Testis (tissue), 5 donors: ENCODE measurements at places on chromosomes 5 and 9. TPM values are rescaled to one million over a fixed set of nuclear protein-coding genes. Genes with fewer than 3 reads are reported as not detected.

GRCh38 chr5:116848954-116849581, 274.4 kb upstream of the SEMA6A start:
- no peak for DNase-seq

GRCh38 chr9:8053501-8053900, 253.9 kb upstream of the DMAC1 start:
- DNase-seq: no peak

GRCh38 chr9:14846871-14847311, 63.3 kb downstream of the FREM1 start:
- peak; percentile 73 for DNase-seq

DNA sequence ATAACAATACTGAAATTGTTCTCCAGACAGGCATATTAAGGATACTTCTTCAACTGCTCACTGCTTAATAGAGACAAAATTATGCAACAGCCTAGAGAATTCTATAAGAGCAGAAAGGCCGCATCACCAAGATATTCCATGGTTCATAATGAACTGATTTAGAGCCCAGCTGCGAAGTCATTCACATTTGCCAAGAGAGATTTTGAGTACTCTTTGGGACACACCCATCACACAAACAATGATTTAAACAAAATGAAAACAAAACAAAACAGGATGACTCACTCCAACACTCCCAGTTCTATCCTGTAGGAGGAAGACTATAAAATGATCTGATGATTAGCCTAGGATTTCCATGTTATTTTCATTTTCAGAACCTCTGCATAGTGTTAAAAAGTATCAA, 145.7 kb upstream of the GNA14 start:
- DNase-seq: no peak

DNA sequence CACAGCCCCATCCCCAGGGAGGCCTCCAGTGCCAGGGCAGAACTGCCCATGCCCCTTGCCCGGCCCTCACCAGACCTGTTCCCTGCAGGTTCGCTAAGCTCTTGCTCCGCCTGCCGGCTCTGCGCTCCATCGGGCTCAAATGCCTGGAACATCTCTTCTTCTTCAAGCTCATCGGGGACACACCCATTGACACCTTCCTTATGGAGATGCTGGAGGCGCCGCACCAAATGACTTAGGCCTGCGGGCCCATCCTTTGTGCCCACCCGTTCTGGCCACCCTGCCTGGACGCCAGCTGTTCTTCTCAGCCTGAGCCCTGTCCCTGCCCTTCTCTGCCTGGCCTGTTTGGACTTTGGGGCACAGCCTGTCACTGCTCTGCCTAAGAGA, 110.1 kb downstream of the RXRA start:
- DNase-seq: no peak

GRCh38 chr9:104256031-104256695, 162.1 kb downstream of the SMC2 start:
- DNase-seq: no peak

DNA sequence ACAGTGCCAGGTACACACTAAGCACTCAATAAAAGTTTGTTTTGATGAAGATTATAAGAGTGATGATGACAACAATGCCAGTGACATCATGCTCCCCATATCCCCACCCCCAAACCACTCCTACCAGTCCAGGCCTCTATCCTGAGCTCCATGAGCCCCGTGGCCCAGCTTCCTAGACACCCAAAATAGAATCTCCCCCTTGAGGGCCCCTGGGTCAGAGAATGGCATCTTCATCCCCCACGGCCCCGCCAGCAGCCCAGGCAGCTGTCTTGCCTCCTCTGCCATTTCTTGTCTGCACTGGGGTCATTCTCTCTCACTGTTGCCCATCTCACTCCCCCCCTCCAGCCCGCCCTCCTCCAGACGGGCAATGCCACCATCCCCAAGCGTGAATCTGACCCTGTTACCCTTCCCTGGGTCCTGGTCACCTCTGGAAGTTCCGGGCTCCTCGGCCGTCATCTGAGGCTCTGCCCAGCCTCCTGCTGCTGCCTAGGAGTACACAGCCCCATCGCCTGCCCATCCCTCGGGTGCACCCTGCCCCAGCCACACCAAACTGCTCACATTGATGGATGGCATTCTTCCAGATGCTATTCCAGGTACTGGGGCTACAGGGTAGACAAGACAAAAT, 76.8 kb upstream of the LMX1B start:
- no peak for DNase-seq

DNA sequence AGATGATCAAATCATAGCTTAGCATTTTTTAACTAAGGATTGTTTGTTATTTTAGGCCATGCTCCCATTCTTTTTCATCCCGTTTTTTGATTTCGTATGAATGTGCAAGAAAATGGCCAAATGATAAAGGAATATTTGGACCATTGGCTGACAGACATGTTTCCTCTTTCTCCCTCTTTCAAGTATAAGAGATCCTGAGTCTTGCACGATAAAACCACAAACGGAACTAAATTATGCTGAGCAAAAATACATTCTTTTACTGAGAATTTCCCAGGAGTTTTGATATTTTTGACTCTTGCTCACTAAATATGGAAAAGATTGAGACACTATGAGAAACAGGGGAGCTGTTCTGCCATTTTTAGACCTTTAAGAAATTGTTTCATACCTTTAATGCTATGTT, 90.4 kb upstream of the KLF9 start:
- DNase-seq: no peak

GRCh38 chr9:35295369-35296036, 133.7 kb downstream of the UNC13B start:
- peak; percentile 41 for DNase-seq

- peak; percentile 18 for DNase-seq
Observed at GRCh38 chr5:156020647-156021046, 306.3 kb upstream of the SGCD start.

- no peak for DNase-seq
Observed at GRCh38 chr9:82116556-82116955, 128.0 kb downstream of the SPATA31D1 start.

DNA sequence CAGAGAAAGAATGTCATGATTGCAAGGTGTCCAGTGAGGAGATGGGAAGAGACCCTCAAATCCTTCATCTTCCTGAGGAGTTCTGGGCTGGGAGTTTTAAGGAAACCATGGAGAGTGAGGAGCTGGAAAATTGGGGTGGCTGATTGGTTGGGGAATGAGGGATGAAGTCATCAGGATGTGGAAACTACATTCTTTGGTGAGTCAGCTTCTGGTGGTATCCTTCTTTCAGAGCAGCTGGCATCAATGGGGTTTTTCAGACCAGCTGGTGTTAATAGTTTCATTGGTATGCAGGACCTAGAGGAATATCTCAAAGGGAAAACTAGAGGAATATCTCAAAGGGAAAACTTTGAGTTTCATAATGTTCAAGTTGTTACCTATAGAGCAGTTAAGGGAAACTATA, 45.2 kb downstream of the RNF180 start:
- DNase-seq: no peak

DNA sequence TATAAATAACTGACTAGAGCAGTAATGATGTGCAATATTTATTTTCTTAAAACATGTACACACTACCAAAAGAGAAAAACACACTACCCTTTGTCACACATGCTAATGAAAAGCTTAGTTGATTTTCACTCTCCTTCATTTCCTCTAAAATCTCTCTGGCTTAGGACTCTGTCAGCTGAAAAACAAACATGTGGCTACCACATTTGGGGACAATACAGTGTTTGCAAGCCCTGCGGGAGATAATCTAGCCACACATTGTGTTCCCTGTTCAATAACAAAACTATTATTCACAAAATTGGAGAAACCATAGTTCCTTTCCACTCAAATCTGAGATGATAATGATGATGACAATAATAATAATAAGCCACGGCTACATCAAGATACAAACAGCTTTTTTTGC, 3.5 kb upstream of the LOX start:
- no peak for DNase-seq

- DNase-seq: no peak
Observed at GRCh38 chr5:17378346-17378997, 119.6 kb upstream of the TAF11L2 start.

The CCL27 gene
- polyA plus RNA-seq: 1.4 TPM

The PRDM9 gene
- polyA plus RNA-seq: 6.8 TPM

The PALM2AKAP2 gene
- polyA plus RNA-seq: 0.25 TPM

The SEMA4D gene
- polyA plus RNA-seq: 26.2 TPM

The FNBP1 gene
- polyA plus RNA-seq: 37.9 TPM

The NREP gene
- polyA plus RNA-seq: 28.0 TPM

The SV2C gene
- polyA plus RNA-seq: 0.24 TPM

The IL5 gene
- polyA plus RNA-seq: 5.4 TPM
